Bone marrow (tissue), 2 donors: ENCODE measurements at places on chromosomes 1 and 21.
A peak's percentile ranks its signal among the peaks of the same experiment; 100 is the strongest.

GRCh38 chr1:114219172-114219868, 65.7 kb upstream of the SYT6 start:
- DNase-seq: no peak

DNA sequence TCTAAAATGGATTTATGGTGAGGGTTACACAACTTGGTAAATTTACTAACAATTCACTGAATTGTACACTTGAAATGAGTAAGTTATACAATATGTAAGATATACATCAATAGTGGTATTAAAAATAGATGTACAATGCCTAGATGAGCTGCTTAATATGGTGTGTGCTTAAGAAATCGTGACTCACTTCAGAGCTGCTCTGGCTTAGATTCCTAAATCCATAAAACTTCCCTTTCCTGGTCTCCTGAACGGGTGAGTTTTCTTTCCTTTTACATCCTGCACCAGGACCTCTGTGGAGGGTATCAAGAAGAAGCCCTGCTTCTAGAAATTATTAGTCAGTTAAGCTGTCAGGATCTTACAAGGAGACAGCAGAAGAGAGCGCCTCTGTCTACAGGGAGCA, 30.4 kb downstream of the H3-3A start:
- no peak for DNase-seq

GRCh38 chr1:75132812-75133619, 1.2 kb upstream of the LHX8 start:
- DNase-seq: no peak

- no peak for DNase-seq
These were observed 44.5 kb downstream of the CBS start for GRCh38 chr21:43031121-43031619.

DNA sequence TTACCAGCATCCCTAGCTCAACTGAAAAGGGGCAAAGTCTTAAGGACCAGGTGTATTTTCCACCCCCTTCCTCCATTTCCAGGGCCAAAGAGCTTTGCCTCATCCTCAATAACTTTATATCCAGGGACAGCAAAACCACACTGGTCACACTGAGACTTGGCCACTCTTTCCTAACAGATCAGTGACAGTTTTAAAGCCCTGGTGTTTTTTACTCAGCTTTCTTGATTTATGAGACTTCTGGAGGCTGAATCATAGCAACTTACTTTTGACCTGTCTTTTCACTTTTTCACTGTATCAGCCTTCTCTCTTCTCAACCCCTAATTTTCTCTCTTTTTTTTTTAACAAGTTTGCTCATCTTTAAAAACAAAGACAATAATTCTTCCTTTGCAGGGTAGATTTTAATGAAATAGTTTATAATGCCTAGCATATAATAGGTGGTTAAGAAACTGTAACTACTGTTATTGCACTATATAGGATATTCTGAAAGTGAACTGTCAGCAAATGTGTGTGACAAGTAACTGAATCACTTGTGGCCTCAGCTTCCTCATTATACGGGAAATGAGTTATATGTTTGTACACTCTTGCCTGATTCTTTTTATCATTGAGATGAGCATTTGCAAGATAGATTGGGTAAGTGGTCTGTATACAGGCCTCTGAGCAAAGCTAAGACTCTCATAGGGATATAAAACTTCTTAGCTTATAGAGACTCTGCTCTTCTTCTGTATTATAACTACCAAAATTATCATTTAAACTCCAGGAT, 19.7 kb upstream of the DYNLT5 start:
- DNase-seq: peak; percentile 78

GRCh38 chr1:51294566-51295184, 35.7 kb downstream of the TTC39A start:
- peak; percentile 73 for DNase-seq

DNA sequence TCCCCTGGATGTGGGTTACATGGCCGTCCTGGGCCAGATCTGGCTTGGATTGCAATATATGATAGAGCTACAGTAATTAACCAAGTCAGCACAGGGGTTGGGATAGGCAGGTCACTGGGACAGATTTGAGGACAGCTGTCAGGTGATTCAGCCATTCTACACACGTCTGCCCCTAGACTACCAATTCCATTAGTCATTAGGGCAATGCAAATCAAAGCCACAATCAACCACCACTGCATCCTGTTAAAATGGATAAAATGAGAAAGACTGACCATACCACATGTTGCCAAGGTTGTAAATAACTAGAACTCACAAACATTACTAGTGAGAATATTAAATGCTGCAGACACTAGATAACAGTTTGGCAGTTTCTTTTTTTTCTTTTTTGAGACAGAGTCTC, 16.0 kb downstream of the C21orf58 start:
- DNase-seq: no peak

DNA sequence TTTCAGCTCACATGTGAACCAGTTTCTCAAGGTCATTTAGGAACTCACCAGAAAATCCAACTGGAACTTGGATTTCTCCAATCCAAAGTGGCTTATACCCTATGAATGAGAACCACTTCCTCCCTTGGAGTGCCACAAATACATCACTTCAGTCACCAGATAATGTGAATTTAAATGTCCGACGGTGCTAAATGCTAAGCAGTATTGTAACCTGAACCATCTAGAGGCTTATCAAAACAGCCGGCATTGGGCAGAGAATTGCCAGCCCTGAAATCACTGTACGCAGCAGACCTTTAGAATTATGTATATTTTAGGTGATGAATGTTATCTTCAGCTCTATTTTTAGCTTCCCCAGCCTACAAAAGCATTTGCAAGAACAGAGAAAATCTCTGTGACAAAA, 76.8 kb upstream of the COX20 start:
- no peak for DNase-seq

- no peak for DNase-seq
These were observed 16.4 kb upstream of the KIAA0040 start for GRCh38 chr1:175208773-175209492.

DNA sequence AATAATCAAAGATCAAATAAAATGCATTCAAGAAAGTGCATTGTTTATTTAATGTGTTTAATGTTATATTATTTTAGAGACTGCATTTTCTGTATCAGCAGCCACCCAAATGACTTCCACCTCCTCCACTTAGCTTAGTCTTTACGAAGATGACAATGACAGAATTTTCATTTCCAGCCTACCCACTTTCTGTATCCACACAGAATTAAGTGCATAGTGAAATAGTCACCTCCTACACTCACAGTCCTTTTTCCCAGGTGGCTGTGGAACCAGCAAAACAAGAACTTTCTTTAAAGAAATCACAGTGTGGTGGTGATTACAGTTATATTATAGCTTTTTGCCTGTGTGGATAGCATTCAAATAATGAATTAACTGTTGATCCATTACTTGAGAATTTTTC, 66.2 kb upstream of the KCNK1 start:
- no peak for DNase-seq

GRCh38 chr1:206550446-206550845, 43.1 kb downstream of the RASSF5 start:
- no peak for DNase-seq

- no peak for DNase-seq
These were observed 13.7 kb downstream of the MTHFR start for GRCh38 chr1:11792106-11792505.

DNA sequence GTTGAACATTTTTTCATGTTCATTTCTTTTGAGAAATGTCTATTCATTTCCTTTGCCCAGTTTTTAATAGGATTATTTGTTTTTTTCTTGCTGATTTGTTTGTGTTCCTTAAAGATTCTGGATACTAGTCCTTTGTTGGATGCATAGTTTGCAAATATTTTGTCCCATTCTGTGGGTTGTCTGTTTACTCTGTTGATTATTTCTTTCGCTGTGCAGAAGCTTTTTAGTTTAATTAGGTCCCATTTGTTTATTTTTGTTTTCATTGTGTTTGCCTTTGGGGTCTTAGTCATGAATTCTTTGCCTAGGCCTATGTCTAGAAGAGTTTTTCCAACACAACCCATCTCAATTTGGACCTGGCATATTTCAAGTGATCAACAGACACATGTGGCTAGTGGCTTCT, 116.1 kb upstream of the GALNT2 start:
- no peak for DNase-seq

- DNase-seq: no peak
These were observed 136.5 kb upstream of the HNRNPU start for GRCh38 chr1:245000872-245001188.

- DNase-seq: peak; percentile 60
These were observed 30.0 kb upstream of the S100A7 start for GRCh38 chr1:153490272-153491051.
